ENCODE measurements at places on chromosomes 2 and 18. TPM values are rescaled to one million over a fixed set of nuclear protein-coding genes. Genes with fewer than 3 reads are reported as not detected.

The RAD51AP2 gene
- not detected for polyA plus RNA-seq

The MEIS1 gene
- polyA plus RNA-seq: not detected

The C2orf80 gene
- not detected for polyA plus RNA-seq

The TRABD2A gene
- 67.1 TPM for polyA plus RNA-seq

The MYL12A gene
- polyA plus RNA-seq: 3,569 TPM

The HOXD12 gene
- not detected for polyA plus RNA-seq

The TTN gene
- polyA plus RNA-seq: 2.0 TPM
